ENCODE measurements at places on chromosomes 1 and 21. TPM values are rescaled to one million over a fixed set of nuclear protein-coding genes. Genes with fewer than 3 reads are reported as not detected.

- no peak for DNase-seq
These were observed 130.3 kb upstream of the MAGI3 start for GRCh38 chr1:113259988-113260387.

DNA sequence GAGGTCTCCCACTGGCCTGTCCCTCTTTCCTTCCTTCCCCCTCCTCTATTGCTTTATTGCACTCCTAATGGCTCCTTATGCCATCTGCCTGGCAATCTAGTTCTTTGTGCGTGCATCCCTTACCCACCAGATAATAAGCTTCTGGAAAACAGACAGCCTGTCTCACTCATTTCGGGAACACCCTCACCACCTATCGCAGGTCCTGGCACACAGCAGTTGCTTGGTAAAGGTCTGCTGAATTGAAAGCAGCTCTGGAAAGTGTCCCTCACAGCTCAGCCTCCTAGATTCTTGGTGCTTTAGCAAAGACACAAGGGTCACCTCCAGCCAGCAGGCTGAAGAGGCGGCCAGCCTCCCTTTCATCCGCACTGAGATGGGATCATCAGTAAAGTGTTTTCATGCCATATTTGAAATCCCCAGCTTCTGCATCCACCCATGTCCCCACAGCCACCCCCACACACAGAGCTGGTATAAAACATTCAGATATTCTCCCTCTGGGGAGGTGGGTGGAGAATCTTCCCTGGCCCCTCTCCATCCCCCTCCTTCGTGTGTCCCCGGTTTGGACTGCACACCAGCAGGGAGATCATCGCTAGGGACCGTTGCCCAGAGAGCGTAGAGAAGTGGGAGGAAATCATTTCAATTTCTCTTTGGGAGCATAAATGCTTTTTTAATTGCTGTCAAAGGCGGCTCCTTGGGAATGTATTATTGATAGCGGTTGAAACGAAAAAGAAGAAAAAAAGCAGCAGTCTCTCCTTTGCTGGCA lies 29.1 kb upstream of the ATP2B4 start:
- DNase-seq: no peak

DNA sequence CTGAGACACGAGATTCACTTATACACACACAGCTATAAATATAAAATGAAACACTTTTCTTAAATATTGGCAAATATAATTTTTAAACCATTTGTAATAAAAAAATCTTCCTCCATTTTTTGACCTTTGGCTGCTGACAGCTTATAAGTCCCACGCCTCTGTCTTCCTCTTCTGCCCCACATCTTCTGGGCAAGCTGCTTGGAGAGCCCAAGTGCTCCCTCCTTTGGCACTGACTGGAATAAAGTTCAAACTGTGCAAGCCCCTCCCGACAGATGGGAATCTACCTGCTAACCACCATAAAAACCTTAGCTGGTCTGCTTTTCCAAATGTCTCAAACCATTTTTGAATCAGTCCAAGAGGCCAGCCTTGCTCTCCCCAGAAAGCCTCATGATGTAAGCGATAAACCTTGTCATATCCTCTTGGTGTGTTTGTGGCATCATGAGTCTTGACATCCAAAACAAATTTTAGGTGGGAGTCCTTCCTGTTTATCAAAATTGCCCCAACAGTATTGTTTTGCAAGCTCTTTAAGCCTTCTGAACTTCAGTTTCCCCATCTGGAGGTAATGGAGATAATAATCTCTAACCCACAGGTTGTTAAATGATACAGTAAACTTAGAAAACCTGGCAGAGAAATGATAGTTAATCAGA lies 99.8 kb downstream of the SNX7 start:
- DNase-seq: no peak

DNA sequence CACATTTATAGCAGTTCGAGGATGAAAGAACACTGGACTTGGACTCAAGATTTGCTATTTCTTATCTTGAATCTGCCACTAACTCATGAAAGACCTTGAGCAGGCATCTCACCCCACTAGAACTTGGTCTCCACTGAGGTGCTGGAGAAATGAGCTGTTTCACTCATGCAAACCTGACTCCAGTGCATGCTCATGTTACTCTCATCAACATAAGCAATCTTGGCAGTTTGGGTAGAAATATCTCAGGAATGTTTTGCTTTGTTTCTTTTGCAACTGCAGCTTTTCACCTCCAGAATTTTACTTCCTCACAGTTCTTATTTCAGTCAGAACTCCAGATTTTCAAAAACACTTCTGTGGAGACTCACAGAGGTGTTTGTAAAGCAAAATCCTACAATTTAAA lies 46.2 kb upstream of the DAB1 start:
- no peak for DNase-seq

DNA sequence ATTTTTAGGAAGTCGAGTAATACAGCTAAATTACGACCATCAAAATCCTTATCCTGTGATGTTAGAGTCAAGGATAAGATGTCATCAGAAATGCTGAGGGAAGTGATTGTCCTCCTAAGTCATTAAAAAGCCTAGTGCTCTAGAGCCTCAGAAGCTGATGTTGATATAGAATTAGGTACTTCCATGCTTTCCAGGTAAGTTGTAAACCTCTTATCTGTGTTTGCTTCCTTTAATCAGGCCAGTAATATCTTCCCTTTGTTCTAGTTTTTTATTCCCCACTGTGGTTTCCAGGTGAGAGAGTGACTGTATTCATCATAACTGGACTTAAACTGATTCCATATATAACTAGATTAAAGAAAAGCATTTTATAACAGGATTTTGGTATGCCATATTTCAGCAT lies 44.4 kb downstream of the SMG7 start:
- no peak for DNase-seq

DNA sequence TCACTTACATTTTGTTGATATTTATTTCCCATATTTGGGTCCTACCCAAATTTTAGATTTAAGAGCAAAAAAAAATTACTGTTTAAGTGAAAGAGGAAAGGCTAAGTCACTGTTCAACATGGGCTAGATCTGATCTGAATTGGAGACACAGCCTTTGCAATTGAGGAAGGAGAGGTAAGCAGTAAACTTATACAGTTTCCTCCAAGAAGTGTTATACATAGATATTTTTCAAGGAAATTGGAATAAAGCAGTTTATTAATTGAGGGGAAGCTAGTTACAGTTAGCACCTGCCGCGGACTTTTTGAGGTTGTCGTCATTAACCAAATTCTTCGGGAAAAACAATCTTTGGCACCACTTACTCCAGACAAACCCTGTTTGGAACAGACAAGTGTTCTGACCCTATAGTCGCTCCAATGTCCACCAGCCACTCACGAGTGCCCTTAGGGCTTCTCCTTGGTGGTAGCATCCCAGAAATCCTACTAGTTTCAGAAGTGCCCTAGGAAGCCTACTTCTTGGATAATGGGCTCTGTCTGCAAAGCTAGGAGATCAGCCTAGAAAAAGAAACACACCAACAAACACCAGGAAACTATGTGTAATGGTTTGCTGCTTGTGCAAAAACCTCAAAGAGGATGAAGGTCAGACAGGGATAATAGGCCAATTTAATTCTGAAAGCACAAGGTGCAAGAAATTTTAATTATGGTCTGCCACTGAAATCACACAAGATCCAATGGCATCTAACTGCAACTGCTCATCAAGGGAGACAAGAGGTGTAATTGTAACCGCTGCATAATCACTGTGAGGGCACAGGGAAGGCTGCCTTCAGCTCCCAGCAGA lies 2.5 kb downstream of the WLS start:
- no peak for DNase-seq

Gene C4BPB
- total RNA-seq: 0.43 TPM
